Renal cortex interstitium (tissue), 15 donors: ENCODE measurements at places on chromosomes 6 and 20.

GRCh38 chr6:53986165-53986720, 125.0 kb upstream of the MLIP start:
- no peak for DNase-seq

- DNase-seq = no peak
These were observed 28.6 kb downstream of the DDX27 start for GRCh38 chr20:49247792-49248191.

- DNase-seq = no peak
These were observed 48.5 kb upstream of the SSTR4 start for GRCh38 chr20:22986601-22987000.

GRCh38 chr6:11428895-11429294, 108.7 kb upstream of the TMEM170B start:
- DNase-seq = no peak

- no peak for DNase-seq
These were observed 466 bp upstream of the PSMB1 start for GRCh38 chr6:170553534-170554012.

GRCh38 chr6:137764464-137764863, 102.6 kb upstream of the TNFAIP3 start:
- DNase-seq = no peak

- DNase-seq = no peak
These were observed 15.2 kb downstream of the B4GALT5 start for GRCh38 chr20:49698477-49698876.

DNA sequence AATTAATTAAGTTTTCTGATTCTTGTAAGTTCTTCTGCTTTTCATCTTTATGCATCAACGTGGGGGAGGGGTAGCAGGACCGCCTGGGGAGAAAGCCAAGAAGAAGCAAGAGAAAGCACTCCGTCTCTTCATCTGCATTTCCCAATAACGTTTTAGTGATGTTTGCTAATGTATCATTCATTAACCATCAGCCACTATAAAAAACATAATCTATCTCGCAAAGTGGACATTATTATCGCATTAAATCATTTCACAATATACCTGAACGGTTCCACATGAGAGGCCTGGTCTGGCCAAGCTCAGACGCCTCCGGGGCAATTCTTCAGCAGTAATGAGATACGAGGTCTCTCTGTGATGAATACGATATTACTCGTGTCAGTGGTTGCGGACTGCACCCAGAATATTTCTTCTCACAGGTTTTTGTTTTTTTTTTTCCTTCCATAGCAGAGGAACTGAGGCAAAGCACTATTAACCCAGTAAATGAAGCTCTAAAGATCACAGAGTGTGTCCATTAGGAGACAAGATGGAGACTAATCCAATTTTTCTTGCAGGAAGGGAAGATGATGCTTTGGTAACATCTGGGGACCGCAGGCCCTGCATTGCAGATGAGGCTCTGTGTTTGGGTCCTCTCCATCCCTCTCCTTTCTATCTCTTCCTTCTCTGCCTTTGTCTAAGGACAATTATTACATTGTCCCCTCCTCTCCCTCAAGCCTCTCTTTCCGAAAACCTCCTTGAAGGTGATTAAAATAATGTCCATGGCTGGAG, 156.1 kb downstream of the SLC35B3 start:
- no peak for DNase-seq

DNA sequence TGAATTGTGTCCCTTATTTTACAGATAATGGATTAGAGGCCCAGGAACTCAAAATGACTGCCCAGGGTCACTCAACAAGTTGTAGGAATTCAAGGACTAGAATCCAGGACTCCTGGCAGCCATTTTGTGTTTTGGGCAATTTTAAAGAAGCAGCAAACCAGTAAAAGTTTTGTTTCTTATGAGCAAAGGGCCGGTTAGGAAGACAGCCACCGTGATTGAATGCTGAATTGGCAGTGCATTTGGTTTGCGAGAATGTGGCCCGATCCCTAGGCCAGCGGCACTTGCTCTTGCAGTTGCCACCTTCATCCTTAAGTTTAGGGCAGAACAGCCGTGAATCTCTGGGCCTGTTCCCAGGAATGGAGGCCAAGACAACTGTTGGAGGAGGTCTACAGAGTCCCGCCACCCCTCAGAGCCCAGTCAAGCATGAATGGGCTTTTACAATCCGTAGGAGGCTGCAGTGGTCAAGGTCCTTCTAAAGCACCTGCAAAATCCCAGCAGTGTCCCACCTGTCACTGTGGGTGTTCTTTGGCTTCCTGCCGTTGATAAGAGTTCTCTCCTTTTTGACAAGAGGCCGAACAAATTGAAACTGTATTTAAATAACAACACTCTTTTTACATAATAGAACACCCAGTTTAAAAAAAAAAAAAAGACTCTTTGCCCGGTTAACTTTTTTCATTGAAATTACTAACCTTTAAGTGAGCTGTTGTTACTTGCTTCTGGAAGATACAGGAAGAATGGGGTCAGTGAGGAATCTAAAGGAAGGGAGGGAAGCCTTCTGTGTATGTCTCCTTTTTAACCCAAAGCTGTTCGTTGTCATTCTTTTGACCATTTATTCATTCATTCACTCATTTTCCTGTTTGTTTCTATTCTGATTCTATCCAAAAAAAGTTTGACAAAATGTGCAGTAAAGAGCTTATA, 68.7 kb downstream of the PHACTR2 start:
- no peak for DNase-seq

DNA sequence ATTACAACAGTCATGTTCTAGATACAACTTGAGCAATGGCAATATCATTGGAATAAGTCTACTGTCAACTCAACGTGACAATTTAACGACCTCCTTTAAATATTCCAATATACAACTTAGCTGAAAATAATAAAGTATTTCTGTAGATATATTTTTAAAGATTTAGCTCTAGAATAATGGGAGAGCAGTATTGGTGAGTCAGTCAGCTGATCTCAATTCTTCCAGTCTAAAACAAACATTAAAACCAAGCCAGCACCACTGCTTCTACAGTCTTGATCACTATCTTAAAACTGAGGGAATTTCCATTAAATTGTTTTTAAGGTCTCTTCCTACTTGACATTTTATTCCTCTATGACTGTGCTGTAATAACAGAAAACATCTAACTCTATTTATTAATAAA, 38.2 kb downstream of the NOL7 start:
- DNase-seq = no peak
